ENCODE measurements at places on chromosomes 1 and 21.

DNA sequence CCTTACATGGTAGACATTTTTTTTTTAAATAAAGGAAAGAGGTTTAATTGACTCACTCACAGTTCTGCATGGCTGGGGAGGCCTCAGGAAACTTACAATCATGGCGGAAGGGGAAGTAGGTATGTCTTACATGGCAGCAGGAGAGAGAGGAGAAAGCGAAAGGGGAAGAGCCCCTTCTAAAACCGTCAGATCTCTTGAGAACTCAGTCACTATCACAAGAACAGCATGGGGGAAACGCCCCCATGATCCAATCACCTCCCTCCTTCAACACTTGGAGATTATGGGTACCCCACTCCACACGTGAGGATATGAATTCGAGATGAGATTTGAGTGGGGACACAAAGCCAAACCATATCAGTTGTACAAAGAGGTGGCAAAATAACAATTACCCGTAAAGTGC is 301.7 kb downstream of the GRIK1 start:
- no peak for DNase-seq

- no peak for DNase-seq
Measured at GRCh38 chr21:27423038-27423437, 456.1 kb upstream of the ADAMTS5 start.

- no peak for DNase-seq
Measured at GRCh38 chr1:44223187-44223610, 9.9 kb downstream of the DMAP1 start.

- DNase-seq: no peak
Measured at GRCh38 chr21:23921670-23922418, 1685.4 kb downstream of the MRPL39 start.

DNA sequence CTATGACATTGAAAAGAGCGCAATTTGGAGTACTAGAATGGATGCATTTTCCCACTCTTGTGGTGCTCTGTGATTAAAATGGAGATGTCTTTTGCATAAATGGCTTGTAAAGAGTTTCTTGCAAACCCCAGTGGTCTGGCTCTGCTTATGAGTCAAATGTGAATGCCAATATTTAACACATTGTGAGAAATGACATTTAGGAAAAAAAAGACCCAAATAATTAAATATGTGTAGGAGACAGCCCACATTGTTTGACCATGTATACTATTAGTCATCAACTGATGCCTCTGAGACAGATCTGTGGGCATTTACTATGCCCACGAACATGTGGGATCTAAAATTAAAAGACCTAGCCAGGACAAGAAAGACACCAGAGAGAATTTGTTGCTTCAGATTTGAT is 22.2 kb upstream of the RUNX1 start:
- no peak for DNase-seq

DNA sequence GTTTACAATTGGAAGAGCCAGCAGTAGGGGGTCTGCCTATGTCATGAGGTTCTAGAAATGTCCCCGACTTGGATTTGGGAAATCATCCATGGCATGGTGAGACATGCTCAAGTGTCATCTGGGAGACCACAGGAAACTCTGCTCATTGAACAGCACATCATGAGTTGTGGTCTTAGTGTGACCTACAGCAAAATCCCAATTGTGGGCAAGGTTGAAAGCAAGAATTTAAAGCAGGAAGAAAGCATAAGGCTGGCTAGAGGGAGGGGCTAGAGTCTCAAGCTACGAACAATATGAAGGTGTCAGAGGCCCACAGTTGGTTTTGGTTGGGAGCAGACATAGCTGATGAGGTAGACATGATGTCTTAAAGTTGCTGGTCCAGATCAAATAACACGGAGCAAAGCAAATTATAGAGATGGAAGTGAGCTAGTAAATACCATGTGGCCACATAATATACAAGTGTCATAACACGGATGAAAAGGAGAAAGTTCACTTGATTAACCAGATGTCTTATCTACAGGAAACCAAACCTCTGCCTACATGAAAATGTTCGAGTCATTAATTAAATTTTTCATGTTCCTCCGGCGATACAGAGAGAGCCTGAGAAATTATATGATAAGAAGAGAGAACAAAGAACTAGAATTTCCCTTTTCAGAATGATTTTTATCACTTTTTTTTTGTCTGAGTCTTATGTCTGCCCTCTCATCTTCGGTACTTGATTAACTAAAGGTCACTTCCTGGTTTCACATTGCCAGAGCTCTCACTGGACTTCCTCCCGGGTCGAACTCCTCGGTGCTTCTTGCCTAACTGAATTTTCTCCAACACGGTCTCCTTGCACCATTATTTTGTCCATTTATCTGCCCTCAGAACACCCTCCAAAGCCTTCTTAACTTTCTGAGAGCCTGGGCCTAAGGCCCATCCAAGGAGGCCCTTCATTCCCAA is 67.5 kb upstream of the DUSP10 start:
- DNase-seq: no peak

GRCh38 chr1:68321084-68321685 is 88.9 kb upstream of the WLS start:
- no peak for DNase-seq
